ENCODE measurements at places on chromosomes 4 and X.

- DNase-seq: no peak
Measured at GRCh38 chr4:25144870-25145481, 15.3 kb downstream of the SEPSECS start.

DNA sequence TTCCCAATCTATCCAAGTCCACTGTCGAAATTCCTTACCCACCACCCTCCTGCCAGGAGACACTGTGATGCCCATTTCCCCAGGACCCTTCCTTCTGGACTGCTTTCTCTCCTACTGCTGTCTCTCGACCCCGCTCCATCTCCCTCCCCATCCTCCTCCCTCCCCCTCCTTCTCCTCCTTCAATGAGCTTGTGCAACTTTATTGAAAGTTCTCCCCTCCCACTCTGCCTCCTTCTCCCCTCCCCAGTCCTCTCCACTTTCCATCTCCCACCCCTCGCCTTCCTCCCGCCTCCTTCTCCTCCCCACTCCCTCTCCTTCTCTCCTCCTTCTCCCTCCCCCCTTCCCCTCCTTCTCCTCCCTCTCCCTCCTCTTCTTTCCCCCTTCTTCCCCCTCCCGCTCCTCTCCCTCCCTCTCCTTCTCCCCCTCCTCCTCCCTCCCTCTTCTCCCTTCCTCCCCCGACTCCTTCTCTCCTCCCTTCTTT is 116.6 kb upstream of the FAT1 start:
- no peak for DNase-seq

DNA sequence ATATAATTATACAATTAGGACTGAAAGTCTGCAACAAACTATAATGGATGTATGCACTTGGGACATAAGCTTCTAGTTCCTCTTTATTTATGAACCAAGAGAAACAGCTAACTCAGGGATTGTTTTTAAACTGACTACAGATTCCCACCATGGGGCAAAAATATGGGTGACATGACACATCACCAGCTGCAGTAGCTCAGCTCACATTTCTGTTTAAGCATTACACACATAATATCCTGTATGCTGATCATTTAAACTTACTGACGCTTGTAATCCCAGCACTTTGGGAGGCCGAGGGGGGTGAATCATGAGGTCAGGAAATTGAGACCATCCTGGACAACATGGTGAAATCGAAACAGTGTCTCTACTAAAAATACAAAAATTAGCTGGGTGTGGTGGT is 11.5 kb downstream of the FGB start:
- no peak for DNase-seq

DNA sequence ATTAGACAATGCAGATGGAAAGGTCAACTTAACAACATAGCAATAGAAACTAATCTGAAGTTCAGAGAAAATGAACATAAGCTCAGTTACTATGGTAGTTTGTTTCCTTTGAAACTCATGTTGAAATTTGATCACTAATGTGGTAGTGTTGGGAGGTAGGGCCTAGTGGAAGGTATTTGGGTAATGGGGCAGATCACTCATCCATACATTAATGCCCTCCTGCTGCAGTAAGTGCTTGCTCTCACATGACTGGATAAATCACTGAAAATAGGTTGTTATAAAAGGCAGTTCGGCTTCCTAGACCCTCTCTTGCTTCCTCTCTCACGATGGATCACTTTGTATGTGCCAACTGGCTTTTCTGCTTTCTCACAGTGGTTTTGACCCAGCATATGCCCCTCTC is 567.4 kb upstream of the GALNT7 start:
- DNase-seq: no peak

GRCh38 chrX:103518571-103518970 is 718 bp downstream of the RAB40A start:
- no peak for DNase-seq

Data from upper lobe of left lung (tissue), 6 donors.